ENCODE measurements at places on chromosomes 7 and 10.

DNA sequence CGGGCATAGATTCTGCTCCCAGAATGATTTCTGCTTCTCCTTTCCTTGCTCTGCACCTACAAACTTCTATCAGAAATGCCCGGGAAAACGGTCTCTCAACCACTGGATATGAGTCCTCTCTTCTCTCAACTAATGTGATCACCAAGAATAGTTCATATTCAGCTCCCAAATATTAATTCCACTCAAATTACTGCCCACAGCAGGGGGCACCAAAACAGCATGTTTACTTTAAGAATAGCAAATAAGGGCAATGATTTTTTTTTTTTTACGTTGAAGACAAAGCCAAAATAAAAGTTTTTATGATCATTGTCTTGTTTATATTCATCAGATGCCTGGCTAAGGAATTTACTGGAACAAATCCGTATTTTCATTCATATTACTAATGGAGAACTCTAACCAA, 94.9 kb upstream of the PRSS1 start:
- DNase-seq = no peak

GRCh38 chr10:48607356-48608278, 2.7 kb upstream of the ARHGAP22 start:
- DNase-seq = no peak

GRCh38 chr10:128747582-128748346, 621.5 kb upstream of the MKI67 start:
- DNase-seq = no peak

GRCh38 chr10:84531396-84531795, 203.0 kb downstream of the CCSER2 start:
- DNase-seq = no peak

- no peak for DNase-seq
These were observed 5.0 kb downstream of the TRIM24 start for GRCh38 chr7:138465046-138465445.

GRCh38 chr7:100604976-100605911, 3.1 kb downstream of the PCOLCE start:
- peak; percentile 44 for DNase-seq

DNA sequence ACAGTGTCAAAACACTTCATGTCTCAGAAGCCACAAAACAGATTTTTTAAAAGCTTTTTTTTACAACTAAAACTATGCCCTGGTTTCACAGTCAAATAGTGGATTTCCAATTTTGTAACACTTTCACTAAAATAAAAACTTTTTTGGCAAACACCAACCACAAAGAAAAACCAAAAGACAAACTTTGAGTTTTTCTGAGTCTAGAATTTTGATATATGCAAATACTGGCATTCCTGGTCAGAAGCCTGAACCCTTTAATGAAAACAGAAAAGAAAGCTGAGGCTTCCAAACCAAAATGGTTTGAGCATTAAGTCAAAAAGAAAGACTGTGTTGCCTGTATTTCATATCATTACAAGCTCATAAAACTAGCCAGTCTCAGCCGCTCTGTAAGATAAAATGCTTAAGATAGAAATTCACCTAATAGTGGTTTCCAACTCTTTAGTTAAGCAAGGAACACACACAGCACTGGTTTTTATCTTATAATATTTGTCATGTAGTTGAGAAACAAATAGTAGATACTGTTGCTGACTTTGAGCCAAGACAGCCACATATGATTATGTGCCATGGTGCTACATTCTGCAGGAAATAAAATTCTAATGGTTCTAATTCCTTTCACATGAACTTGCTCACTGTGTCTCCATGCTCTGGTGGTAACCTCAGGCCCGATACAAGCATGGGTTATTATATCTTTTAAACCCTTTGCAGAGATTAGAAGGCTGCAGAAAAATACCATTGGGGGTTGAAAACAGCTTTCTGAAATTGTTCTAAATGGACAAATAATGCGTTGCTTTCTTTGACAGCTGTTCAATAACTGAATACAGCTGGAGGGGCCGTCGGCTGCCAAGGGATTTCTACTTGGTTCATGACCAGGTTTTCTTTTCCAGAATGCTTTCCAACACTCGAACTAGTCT, 49.4 kb downstream of the FAM171A1 start:
- no peak for DNase-seq

DNA sequence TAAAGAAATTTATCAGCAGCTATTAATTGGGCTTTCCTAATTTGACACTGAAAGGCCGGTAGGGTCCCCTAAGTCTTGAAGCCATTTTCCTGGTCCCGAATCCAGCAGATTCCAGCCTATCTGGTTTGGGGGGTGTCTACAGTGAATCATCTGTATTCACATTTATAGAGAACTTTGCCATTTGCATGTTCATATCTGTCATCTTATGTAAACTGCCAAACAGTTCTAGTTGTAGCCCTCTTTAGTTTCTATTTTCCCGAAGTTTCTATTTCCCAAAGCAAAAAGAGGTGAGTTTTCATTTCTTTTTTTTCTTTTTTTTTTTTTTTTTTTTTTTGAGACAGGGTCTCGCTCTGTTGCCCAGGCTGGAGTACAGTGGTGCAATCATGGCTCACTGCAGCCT, 47.6 kb downstream of the PAPSS2 start:
- DNase-seq = no peak

- no peak for DNase-seq
These were observed 81.6 kb upstream of the SAMD8 start for GRCh38 chr10:75029857-75030256.

DNA sequence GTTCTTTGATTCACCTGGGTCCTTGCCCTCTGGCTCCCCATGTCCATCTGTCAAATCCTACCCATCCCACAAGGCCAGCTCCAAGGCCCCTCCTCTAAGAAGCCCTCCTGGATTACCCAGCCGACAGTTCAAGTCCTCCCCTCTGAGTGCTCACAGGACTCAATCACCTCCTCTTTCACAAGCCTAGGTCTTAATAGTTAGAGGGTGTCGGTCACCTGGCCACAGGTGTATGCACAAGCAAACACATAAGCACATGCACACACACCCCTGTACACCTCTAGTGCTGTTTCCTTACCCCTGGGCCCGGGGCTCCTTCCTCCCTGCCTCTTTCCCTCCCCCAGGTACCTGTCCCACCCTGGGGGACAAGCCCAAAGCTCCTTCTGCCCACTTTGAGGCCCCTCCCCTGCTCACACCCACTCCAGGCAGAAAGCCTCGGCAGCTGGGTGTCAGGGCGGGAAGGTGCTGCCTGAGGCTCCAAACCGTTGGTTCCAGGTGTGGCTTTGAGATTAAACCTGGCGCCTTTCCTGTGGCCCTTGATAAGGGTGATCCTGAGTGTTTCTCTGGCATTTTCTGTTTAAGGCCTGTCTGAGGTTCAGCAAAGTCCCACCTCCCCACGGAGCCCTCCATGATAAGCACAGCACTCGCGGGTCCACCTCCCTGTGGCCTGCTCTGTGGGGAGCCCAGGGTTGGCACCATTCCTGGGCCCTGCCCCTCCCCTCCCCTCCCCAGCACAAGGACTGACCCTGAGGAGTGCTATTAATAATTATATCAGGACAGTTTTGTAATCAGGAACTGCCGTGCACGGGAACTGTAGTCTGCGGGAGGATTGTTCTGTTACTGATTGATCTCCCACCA, 14.6 kb upstream of the AQP1 start:
- DNase-seq = no peak

DNA sequence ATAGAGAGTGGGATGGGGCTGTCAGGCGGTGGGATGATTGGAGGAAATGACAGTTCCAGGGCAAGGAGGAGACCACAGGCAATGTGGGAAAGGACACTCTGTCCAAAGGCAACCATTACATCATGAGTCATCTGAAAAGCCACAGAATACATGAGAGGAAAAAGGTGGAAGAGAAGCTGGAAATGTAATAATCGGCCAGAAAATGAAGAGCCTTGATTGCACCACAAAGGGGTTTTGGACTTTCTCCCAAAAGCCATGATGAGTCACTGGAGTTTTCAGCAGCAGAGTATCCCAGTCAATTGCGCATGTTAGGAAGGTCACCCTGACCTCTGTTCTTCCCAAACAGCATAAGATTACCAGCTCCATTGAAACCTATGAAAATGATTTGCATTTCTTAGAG, 222.0 kb downstream of the LHFPL3 start:
- no peak for DNase-seq

DNA sequence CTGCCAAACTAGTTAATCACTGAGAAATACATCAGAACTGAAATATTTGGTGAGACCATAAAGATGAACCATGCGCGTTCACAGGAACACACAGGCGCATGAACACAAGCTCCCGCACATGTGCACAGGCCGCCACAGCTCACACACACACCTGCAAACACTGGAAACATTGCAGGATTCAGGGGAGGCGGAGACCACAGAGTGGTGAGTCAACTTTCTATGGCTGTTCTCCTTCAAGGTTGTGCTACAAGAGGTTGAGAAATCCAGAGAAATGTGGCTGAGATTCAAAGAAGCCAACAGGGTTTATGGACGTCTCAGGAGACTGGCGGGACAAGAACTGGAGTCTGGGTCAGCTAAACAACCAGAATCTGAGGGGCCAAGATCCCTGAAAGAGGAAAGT, 17.8 kb downstream of the ESYT2 start:
- peak; percentile 53 for DNase-seq

GRCh38 chr7:24169077-24169624, 114.8 kb upstream of the NPY start:
- DNase-seq = no peak

DNA sequence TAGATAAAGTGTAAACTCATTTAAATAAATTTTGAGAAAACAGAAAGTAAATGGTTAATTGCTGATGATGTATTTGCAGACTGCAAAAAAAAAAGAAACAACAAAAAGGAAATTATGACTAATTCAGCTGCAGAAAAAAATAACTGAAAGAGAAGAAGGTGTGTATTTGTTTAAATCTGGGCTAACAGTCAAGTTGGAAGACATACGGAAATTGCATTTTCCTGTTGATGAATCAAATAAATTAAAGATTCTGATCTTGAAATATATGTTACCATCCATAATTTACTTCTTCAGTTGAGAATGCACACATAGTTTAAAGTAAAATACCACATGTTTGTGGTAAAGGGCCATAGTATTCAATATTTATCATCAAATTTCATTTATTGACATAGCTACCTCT, 19.3 kb upstream of the ING3 start:
- DNase-seq = no peak

- no peak for DNase-seq
These were observed 31.4 kb upstream of the AQP1 start for GRCh38 chr7:30880125-30880720.

GRCh38 chr7:107150375-107151073, 18.3 kb upstream of the HBP1 start:
- peak; percentile 75 for DNase-seq

DNA sequence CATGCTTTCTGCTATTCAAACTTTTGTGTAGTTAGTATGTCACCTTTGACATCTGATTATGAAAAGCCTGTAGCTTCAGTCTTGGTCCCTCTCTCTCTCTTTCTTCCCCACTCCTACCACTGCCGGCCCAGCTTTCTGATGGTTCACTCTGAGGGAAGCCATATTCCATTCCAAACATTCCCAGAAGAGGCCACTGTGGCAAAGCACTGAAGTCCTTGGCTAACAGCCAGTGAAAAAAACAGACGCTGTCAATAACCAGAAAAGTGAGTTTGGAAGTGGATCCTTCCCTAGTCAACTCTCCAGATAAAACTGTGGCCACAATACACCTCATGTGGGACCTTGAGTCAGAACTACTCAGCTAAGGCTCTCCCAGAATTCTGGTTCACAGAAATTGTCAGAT, 950.7 kb upstream of the PHF14 start:
- no peak for DNase-seq

DNA sequence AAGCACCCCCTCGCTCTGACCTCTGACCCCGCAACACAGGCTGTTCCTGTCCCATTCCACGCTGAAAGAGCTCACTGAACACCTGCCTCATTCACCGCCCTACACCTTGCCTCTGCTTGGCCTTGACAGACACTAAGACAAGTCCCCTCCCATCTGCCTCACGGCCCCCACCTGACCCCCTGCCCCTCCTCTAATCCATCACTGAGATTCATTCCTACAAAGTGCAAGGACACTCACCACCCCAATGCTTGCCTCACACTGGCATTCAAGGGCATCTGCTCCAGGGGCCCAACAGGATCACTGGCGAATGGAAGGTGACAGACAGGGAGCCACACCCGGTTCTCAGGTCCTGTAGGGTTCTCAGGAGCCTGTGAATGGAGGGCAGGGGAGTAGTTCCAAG, 68.1 kb upstream of the NANOS1 start:
- no peak for DNase-seq

GRCh38 chr7:139118805-139119485, 9.4 kb upstream of the ZC3HAV1 start:
- DNase-seq = no peak

GRCh38 chr10:96470116-96470743, 43.5 kb downstream of the TLL2 start:
- DNase-seq = peak; percentile 15

GRCh38 chr7:40966693-40967092, 736.2 kb downstream of the INHBA start:
- no peak for DNase-seq

- DNase-seq = no peak
These were observed 200.9 kb upstream of the AOAH start for GRCh38 chr7:36925207-36925606.

GRCh38 chr10:78729366-78729765, 339.4 kb upstream of the ZMIZ1 start:
- no peak for DNase-seq

DNA sequence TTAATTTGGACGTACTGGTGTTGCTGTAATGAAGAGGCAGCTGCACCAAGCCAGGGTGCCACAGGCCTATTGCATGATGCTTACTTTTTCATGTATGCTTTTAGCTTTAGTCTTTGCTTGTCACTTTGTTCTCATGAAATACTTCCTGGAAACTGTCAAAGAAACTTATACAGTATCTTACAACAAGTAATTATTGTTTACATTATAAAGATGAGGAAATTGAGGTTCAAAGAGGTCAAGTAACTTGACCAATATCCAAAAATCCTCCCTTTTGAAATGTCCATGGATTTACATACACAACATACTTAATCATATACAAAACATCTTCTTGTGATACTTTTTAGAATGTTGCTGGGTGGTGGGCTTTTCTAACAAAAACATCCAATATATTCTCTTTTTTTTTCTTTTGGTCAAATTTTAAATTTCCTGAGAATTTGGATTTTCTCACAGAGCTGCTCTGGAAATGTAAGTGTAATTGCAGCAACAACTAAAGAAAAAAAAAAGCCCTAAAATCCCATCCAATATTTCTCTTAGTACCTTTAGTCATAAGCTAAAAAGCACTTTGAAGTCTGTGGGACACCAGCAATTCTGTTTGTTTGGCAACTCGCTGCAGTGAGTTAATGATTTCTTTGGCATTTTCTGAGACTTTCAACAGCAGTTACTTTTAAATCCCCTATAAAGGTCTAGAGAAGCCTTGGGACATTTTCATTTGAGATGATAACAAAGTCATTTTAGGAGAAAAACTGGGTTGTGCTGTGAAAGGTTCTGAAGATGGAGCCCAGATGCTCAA, 500.6 kb upstream of the IGFBP3 start:
- no peak for DNase-seq

DNA sequence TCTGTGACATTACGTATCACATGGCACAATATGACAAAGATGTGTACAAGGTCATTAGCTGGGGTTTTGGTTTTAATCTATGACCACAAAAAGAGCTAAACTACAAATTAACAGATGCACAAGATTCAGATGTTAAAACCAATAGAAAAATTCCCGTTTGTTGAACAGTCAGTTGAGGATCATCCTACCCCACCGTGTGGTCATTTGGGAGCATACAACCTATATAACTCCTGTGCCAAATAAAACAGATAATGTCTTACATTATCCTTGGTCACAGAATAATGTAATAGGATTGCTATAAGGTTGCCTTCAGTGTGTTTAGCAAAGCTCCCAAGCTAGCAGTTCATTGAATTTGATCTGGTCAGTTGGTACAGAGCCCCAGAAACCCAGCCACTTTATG, 28.2 kb downstream of the ASNS start:
- DNase-seq = no peak
